Activated CD8-positive, alpha-beta T cell treated with anti-CD3 and anti-CD28 coated beads, Interleukin-2, amount 10 ng/mL, durations not matched to agents 7 days and 5 days (primary cell): ENCODE measurements at places on chromosomes 11 and 22.
A peak's percentile ranks its signal among the peaks of the same experiment; 100 is the strongest.

- DNase-seq = no peak
Observed at GRCh38 chr11:79377406-79377805, 63.4 kb downstream of the TENM4 start.

DNA sequence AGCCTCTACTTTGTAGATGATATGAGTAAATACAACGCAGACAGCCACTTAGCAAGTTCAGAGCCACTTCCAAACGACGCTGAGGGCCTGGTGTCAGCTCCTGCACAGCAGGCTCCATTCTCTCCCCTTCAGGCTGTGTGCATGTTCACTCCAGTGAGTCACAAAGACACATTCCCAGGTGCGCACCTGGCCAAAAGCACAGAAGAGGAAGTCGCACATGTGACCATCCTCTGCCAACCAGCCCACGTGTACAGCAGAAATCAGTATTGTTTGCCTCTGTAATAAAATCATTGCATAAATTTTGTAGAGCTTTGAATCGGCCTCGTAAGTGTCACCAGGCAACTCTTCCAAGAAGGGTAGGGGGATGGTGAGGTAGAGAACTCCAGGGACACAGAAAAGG is 19.5 kb upstream of the TPH1 start:
- DNase-seq = no peak

DNA sequence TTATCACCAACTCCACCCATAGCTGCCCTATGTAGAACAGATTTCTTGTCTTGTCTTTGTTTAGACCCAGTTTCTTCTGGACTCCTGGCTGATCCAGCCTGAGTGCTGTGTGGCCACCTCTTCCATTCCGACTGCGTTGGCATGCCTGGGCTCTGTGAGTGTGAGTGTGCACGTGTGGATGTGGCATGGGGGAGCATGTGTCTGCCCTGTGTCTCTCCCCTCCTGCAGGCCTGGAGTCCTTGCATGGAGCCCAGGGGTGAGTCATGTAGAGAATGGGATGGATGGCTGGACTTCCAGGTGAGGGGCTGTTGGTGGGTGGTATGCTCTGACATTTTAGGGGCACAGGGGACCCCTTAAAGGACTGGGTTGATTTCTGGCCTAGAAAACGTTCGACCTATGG is 194.7 kb downstream of the GRIK4 start:
- DNase-seq = no peak

DNA sequence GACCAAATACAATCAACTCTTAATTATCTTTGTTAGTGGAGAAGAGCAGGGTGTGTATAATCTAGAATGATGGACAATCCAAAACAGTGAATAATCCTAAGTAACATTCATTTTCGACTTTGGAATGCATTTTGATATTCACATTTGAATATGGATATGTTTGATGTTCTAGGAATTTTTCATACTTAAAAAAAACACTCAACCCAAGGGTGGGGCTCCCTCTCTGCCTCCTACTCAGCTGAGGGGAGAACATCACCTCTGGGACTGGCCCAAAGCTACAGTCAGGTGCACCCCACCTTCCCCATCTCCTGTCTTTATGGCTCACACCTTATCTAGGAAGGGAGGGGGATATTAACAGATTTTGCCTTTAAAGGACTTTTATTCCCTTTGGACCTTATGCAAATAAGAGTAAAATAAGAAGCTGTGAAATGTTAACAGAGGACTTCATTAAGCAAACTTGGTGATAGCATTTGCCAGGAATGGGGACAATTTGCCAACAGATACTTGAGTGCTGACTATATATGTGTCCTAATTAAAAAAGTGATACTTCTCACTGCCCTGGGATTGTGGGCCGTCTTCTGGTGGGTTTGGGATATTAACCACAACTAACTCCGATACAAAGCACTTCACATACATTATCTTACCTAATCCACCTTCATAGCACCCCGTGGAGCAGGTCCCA is 187.0 kb downstream of the ST3GAL4 start:
- no peak for DNase-seq

- no peak for DNase-seq
Observed at GRCh38 chr11:62399878-62400266, 19.0 kb upstream of the SCGB1A1 start.

- no peak for DNase-seq
Observed at GRCh38 chr11:38221295-38221694, 1623.3 kb upstream of the RAG2 start.

DNA sequence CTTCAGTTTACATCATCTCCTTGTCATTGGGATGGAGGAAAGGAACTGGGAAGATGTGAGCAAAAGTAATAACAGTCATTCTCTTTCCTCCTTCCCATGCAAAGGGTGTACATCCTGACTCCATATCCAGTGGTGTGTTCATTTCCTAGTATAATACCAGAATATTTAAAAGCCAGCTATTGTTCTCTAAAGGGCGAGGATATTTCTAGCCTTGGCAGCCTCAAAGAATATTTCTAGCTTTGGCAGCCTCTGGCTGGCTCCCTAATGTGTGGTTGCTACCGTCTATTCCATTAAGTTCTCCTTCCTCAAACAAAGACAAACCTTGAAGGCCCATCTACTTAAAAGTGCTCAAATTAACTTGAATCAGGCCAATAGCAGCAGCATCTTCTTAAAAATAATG is 114.0 kb downstream of the FAM76B start:
- no peak for DNase-seq

DNA sequence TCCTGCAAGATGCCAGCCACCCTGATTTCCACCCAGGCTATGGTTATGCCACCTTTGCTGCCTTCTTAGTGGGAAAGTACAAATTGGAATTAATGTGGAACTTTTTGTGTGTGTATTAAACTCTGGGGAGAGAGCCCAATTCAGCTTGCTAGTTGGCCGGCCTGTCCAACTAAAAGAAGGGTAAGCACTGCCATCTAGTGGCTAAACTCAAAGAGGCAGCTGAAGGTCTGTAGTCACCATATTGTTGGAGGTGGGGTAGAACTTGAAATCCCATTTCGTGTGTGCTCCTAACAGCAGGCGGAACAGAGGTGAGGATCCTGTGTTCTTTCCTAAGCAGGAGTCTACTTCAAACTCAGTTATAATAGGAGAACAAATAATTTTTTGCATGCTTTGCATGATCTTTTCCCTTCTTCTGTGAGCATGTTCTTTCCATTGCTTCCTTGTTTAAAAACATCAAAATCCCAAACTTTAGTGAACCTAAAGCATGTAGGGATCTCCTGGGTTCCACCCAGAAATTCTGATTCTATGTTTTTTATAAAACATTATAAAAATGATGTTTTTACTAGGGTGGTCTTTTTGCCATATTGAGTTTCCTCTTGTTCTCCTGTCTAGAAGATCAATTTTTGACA is 138.8 kb upstream of the SORL1-AS1 start:
- DNase-seq = peak; percentile 84

DNA sequence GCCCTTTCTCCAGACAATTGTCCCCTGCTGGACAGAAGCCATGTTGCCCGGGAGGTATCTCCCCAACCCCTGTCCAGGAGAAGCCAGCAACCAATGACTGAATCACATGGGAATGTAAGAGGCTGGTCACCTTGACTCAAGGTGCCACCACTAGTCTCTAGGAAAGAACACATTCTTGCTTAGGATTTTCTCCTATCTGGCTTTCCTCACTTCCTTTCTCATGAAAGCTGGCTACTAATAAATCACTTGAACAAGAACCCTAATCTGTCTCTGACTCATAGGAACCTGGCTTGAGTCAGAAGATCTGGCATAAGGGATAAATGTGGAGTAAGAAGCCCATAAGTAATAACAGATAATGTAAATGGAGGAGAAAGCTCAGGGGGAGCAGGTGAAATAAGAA is 101.4 kb upstream of the C11orf87 start:
- DNase-seq = no peak

GRCh38 chr22:38214302-38215056 is 12.7 kb downstream of the MAFF start:
- peak; percentile 63 for DNase-seq

DNA sequence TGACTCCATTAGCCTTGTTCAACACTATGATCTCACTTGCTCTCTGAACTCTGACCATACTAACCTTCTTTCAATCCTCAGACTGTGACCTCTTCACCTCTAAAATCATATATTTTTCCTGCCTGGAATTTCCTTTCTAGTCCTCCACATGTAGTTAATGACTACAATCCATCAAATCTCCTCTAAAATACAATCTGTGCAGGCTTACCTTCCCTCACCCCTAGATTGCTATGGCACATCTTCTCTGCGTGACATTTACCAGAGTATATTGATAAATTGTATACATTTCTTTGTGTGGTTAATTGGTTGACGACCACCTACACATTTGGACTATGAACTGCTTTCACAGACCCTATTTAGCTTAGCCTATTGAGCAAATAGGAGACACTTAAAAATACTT is 1330.2 kb upstream of the TENM4 start:
- DNase-seq = no peak

DNA sequence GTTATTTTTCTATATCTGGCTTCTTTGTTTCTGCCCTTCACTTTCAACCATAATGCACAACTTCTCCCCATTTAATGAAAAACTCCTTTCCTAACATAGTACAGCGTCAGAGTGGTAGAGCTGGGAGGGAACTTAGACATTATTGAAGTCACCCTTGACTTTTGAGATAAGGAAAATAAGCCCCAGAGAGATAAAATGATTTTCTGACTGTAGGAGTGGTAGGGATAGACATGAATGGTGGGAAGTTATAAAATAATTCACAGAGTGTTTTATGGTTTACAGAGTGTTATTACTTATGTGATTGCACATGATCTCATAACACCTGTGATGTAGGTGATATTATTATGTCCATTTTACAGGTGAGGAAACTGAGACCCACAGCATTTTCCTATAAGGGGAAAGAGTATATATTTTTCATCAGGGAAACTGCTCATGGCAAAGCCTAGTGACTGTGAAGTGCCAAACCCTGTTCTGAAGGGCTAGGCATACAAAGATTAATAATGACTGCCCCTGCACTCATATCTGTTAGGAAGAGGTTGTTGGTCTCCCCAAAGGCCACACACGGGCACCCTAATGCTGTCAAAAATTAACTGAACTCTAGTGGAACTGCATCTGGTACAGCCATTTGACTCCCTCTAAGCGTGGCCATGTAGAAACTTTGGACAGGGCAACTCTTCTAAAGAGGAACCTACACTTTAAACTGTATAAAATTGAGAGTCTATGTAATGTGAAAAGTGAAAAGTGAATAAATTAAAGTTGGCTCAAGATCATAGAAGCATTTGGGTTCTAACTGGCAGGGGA is 61.1 kb upstream of the PICALM start:
- DNase-seq = no peak

- no peak for DNase-seq
Observed at GRCh38 chr11:26904132-26904531, 89.8 kb upstream of the FIBIN start.

- no peak for DNase-seq
Observed at GRCh38 chr11:26936109-26936508, 57.8 kb upstream of the FIBIN start.

- DNase-seq = no peak
Observed at GRCh38 chr11:23022854-23023253, 162.6 kb upstream of the CCDC179 start.

DNA sequence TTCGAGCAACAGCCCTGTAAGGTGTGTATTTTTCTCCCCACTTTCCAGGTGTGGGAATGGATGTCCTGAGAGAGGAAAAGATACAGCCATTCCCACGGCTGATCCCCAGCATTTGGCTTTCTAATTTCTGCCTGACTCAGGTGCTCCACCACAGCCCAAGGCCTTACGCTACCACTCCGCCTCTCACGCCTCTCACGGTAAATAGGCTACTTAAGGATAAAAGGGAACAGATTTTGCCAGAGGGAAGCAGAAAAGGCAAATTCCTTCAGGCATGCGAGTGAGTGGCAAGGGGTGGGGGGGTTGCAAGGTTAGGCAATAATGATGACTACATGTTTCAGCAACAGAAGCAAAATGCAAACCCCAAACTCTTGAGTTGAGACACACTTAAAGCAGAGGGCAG is 9.2 kb downstream of the PVALB start:
- no peak for DNase-seq

DNA sequence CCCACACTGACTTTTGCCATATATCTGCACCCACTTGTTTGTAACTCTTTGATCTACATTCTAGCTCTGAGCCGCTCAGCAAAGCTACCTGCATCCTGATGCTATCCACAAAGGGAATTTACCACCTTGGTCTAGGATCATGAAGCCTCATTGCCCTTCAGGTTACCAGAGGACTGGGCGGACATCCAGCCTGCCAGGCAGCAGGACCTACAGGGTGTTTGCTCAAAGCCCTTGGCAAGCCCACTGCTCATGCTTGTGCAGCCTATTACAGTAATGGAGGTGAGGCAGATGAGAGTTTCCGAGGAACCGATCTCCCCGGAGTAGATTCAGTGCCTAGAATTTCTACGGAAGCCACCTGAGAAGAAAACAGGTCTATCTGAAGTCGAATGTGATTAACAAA is 417.2 kb downstream of the OPCML start:
- no peak for DNase-seq

DNA sequence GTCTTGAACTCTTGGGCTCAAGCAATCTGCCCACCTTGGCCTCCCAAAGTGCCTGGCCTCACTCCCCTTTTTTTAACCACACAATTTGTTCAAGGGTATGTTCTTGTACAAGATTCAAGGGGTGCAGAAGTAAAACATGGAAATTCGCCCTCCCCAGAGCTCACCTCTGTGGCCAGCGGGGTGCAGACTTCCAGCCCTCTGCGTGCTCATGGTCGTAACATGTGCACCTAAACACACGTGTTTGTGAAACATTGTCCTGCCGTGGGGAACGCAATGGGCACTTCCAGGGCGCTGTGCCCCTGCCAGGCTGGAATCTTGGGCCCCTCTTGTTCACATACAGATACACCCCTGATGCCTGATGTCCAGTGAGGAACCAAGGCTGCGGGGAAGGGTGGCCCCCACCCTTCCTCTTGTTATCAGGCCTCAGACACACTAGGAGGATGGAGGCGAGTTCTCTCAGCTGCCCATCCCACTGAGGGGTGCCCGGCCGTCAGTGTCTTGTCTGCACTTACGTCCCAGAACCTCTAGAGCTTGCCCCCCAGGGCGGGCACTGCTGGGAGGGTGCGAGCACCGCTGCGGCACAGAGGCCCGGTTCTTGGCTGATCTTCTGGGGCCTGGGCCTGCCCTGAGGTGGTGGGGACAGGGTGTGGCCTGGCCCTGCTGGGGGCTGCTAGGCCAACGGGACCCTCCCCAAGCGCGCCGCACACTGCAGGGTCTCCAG is 4.1 kb upstream of the EPS8L2 start:
- no peak for DNase-seq

- no peak for DNase-seq
Observed at GRCh38 chr22:46280999-46281623, 13.3 kb downstream of the TTC38 start.

GRCh38 chr11:111460856-111461255 is 51.3 kb downstream of the BTG4 start:
- peak; percentile 12 for DNase-seq
